A172 (cell line): ENCODE measurements at places on chromosomes 12 and 14. TPM values are rescaled to one million over a fixed set of nuclear protein-coding genes. Genes with fewer than 3 reads are reported as not detected.

Gene KLRB1
- total RNA-seq: not detected in 2 replicates

Gene SLC25A47
- total RNA-seq: 0.24 TPM in 1 of 2 replicates, not detected in the other

DNA sequence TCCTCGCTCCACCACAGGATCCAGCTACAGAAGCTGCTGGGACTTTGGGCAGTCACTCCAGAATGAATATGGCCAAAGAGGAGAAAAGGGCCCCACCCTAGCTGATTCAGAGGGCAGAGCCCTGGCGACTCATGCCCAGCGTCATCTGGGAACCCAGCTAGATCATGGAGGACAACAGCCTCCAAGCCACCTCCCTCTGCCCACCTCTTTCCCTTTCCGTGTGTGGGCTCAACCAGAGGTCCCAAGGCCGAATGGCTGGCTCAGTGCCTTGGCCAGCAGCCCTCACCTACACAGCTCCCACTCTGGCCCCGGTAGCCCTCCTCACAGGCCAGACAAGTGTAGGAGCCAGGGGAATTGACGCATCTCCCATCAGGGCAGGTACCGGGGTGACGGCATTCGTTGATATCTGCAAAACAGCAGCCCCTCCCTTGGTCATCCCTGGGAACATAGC is 17.4 kb downstream of the ISCA2 start:
- peak; percentile 53 for DNase-seq

DNA sequence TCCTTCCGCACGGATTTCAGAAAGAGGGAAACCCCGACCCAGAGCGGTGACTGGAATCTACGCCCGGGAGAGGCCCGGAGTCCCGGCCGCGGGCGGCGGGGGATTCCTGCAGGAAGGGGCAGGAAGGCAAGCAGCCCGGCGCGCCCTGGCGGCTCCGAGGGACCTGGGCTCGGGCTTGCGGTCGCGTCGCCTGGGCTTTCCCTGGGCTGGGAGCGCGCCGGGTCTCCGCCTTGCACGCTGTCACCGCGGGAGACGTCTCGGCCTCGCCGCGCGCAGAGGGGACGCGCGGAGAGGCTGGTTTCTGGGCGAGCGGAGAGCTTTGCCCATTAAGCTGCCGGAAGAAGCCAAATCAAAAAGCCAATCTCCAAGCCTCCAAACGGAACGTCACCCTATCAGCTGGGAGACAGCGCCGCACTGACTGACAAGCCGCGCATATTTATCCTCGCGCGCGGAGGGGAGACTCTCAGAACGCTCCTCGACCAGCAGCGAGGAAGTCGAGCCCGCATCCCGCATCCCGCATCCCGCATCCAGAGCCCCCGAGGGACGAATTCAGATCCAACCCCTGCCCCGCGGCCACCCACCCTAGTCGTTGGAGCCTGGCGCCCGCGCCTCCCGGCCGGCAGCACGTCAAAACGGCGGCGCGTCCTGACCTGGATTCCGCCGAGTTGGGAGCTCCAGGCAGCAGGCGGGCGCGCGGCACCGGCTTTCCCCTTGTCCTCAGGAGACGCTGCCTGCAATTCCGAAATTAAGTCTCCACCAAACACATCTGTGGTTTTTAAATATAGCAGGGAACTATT is at the start of gene SLC8A3:
Gene SLC8A3, minus strand, starts transcription at position 293 of the 797 bp plus-strand sequence. CDS start 20,529 bp downstream, outside the sequence.
- no peak for DNase-seq

GRCh38 chr12:55044135-55044534 is 24.4 kb downstream of the NEUROD4 start:
- no peak for DNase-seq

- DNase-seq: peak; percentile 6
These were observed 127.5 kb downstream of the TMX1 start for GRCh38 chr14:51367600-51367931.

DNA sequence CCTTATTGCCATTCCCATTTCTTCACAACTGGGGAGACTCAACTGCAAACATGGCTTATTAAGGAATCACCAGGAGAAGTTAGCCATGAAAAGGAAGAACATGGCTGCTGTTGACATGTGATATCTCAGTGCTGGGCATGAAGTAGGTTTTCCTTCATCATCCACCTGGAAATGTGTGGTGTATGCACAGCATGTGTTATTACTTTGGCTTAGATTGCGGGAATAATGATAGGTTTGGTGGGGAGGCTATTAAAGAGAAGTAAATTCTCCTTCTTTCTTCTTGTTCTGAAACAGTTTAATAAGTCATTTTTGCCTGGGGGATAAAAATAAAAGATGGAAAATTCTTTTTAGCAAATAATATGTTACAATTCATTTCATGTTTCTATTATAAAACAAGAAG is 23.7 kb upstream of the CLEC14A start:
- no peak for DNase-seq

GRCh38 chr12:104895415-104895814 is 62.7 kb downstream of the SLC41A2 start:
- no peak for DNase-seq

Gene DAO
- not detected in 2 replicates for total RNA-seq

GRCh38 chr14:21039585-21040369 is 2.4 kb upstream of the RNASE7 start:
- DNase-seq: peak; percentile 27

Gene KLHL33
- total RNA-seq: not detected in 2 replicates

- DNase-seq: no peak
These were observed 156.8 kb downstream of the PHETA1 start for GRCh38 chr12:111211910-111212757.

DNA sequence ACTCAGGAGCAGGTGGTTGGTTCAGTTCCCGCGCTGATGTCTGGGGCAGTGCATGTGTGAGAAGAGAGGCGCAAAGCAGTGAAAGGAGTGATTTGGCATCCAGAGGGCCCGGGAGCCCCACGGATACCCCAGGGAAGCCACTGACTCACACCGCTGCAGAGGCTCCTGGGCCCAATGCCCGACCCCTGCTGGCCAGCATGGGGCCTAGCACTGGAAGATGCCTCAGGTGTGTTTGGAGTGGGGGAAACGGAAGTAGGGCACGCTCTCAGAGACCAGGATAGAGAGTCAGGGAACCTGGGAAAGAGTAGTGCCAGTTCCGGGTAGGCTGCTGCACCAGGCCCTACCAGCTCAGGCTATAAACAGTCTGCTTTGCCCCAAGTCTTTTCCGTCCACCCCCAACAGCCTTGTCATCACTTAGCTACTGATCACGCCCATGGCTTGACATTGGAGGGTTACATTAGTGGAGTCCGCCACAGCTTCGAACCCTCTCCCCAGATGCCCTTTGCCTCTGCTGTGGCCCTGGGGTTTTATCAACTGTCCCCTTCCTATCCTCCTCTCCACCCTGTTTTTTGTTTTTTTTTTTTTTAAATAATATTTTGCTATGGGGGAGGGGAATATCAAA is 9.5 kb upstream of the CSAD start:
- DNase-seq: peak; percentile 35

GRCh38 chr12:89427508-89428156 is 75.3 kb upstream of the DUSP6 start:
- no peak for DNase-seq

- no peak for DNase-seq
These were observed 114.9 kb downstream of the METTL25 start for GRCh38 chr12:82473111-82473754.
